ENCODE measurements at places on chromosomes 7 and 10.

DNA sequence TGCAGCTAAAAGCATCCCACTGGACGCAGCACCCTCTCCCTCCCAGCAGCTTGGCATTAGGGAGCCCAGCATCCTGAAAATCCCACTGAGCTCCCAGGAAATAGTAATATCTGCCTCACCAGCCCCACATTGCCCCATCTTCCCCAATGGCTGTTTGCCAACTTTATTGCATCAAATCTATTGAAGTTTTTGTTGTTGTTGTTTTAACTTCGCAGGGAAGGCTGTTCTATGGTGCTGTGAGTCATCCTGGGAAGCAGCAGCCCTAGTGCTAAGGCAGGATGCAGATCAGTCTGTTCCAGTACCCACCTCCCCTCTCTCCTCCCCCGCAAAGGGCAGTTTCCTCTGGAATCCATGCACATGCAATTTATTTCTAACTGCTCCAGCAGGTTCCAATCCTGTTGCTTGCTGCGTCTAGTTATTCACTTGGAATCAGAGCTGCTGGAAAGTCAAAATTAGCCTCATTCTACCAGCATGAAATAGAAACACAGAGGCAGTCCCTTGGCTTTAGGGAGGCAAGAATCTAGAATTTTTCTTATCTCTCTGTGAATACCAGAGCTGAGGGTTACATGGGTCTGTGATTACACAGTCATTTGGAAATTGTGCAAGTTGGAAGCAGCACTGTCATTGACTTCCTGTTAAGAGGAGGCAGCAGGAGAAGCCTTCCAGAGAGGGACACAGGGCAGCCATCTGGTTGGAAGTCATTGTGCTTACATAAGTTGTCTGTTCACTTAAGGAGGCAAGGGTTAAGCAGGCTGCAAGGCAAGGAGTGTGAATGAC lies 115.9 kb upstream of the CACUL1 start:
- DNase-seq, result no peak

DNA sequence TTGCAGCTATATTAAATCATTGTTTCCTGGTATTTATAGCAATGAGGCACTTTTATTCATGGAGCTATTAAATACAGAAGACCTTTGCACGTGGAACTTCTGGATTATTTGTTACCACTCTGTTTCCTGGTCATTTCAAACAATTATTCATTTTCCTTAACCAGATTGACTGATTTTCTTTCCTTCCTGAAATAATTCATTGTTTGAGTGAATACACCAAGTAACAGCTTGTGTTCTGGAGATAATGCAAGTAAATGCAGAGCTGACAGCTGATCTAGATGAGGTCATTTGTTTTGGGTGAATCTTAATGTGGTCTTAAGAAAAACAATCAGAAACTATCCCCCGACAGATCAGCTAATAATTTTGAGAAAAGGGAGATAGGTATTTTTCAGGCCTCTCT lies 497.7 kb downstream of the KIF20B start:
- no peak for DNase-seq

DNA sequence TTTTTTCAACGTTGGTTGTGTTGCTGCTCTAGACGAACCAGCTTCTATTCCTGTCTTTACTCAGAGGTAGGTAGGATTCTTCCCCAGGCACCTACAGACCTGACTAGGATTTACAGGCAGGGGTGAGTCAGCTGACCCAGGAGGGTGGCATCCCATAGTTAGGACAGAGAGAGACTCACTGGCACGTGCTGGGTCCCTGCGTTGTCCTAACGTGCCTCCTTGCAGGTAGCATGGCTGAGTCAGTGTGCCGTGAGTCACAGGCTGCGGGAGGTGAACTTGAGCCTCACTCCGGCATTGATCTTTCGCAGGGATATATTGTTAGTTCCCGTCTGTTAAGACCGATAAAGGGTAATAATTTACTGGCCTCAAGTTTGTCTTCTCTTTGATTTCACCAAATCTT lies 96.5 kb downstream of the PFKFB3 start:
- DNase-seq, result no peak

GRCh38 chr7:111863269-111863668 lies 301.0 kb upstream of the IMMP2L start:
- no peak for DNase-seq

DNA sequence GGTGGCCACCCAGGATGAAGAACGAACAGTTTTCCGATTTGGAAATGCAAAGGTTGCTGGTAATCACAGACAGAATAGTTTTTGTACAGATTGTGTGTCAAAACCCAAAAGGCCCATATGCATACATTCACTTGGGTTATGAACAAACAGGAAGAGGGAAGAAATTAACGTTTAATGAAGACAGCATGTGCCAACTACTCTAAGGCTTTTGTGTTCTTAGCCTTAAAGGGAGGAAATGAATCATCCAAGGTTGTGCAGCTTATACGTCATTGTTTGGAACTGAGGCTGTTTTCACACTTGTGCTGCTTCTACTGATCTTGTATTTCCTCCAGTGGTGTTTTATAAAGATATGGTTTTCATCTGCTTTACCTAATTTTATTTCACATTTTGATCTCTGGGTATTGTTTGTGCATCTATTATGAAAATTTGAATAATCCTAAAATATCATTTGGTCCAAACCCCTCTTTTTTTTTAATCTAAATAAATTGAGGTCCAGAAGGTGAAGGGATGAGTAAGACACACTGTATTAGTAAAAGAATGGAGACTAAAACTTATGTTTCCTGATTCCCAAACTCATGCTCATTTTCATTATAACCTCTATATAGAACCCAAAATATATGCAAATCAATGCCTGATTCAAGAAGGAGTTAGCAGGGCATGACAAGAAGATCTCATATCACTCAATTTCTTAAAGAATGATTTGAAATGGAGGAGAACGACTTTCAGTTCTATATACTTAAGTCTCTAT lies 373.1 kb downstream of the THSD7A start:
- DNase-seq, result no peak

GRCh38 chr7:123864436-123864835 lies 19.5 kb downstream of the HYAL4 start:
- no peak for DNase-seq

DNA sequence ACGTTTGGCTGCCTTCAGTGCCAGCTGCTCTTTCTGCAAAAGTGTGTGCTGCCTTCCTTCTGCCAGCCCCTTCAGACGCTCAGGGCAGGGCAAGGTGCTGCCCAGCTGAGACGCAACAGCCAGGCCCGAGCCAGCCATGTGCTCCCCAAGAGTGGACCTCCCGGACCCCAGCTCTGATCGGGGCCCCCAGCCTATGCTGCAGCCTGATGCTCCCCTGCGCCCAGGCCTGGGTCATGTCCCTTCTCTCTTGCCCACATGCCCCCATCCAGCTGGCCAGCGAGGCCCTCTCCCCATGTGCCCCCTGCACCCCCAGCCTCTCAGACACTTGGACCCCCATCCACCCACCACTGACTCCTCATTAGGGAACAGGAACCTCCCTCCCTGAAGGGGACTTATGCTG lies 17.8 kb downstream of the WDR86 start:
- no peak for DNase-seq

Data from activated T-helper 1 cell treated with anti-CD3 and anti-CD28 coated beads, Interleukin-2, amount 50 U/mL, for 16 hours (primary cell).